ENCODE measurements at places on chromosomes 11 and 22.

DNA sequence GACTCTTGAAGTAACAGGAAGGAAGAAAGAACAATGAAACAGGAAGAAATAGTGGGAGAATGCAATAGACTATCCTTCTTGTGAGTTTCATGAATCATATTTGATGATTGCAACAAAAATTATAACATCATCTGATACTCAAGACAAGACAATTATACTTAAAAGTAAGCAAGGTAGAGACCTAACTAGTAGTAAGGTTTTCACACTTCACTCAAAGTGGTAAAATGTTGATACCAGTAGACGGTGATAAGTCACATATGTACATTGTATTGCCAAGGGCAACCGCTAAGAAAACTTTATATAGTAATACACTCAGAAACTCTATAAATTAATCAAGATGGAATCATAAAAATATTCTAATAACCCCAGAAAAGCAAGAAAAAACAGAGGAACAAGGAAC is 107.8 kb downstream of the CYP2R1 start:
- no peak for DNase-seq

DNA sequence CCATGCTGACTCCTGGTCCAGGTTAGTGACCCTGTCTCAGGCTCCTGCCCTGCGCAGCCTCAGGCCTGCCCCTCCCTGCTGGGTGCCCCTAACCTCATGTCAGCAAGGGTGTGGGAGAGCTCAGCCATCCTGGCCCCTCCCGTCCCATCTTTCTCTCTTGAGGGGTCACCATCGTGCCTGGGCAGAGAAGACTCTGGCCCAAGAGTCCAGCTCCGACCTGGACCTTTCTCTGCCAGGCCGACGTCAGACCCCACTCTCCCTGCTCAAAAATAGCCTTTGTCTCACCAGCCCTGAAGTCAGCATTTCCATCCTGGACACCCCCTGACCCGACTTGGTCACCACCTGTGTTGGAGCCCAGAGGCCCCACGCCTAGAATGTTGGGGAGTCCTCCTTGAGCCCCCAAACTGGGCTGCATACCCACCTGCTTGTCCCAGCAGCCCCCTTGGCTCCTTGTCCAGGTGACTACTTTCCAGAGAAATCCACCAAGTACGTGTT is 4.9 kb downstream of the SCGB1C1 start:
- no peak for DNase-seq

DNA sequence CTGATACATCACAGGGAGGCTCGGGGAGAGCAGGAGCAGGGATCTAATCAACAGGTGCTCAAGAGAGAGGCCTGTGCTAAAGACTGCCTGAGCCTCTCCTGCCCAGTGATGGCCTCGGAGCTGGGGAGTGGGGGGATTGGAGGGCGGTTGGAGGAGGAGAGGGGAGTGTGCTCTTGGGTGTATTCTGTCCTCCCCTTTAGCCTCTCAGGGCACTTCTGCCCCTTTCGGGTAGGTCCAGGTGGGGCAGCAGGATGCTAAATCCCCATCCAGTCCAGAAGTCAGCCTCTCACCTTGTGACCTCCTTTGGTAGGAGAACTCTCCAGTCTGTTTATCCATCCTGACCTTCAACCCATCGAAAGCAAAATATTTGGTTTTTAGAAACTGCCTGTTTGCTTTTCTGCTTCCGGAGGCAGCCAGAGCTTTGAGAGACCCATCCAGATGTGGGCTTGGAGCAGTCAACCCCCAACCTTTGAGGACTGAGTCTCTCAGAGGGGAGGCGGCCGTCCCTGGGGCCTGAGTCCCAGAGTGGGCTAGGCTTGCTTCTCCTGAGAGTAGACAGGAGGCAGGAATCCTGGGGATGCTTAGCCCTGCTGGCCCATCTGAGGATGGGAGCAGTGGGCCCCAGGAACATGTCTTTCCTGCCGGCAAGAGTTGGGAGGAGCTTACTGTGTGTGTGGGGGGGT is 105.2 kb upstream of the SYT13 start:
- no peak for DNase-seq

DNA sequence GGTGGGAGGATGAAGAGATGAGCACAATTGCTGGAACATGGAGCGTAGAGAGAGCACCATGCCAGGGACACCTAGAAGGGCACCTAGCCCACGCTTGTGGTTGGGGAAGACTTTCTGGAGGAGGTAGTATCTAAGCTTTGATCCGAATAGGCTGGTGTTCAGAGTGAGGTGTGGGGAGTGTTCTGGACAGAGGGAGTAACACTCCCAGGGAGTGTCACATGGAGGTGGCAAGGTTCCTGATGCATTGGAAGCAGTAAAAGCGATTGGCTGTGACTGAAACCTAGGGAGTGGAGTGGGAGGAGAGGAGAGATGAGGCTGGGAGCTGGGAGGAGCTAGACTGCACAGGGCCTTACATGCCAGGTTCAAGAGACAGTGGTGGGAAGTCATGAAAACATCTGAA is 188.0 kb upstream of the NCAM1 start:
- DNase-seq, result no peak

DNA sequence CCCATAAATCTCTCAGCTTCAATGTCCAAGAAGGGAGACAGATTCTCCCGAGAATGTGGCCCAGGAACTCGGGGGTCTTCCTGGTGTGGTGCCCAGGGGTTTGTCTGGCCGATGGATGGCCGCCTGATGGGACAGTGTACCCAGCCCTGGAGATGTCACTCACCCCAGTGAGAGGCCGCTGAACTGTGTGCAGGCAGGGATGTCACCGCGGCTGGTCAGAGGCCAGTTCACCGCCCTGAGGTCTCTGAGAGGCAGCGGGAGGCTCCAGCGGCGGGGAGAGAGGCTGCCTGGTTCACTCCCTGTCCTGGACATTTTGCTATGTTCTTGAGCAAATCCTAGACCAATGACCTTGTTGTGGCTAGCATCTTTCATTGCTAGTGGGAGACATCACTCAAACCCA is 1349.5 kb downstream of the BRD1 start:
- no peak for DNase-seq

GRCh38 chr11:1619449-1619848 is 2.5 kb downstream of the KRTAP5-4 start:
- peak; percentile 60 for DNase-seq

- no peak for DNase-seq
Observed at GRCh38 chr22:47990481-47990880, 1228.0 kb downstream of the TBC1D22A start.

- DNase-seq, result no peak
Observed at GRCh38 chr11:23974601-23975000, 522.3 kb upstream of the LUZP2 start.

DNA sequence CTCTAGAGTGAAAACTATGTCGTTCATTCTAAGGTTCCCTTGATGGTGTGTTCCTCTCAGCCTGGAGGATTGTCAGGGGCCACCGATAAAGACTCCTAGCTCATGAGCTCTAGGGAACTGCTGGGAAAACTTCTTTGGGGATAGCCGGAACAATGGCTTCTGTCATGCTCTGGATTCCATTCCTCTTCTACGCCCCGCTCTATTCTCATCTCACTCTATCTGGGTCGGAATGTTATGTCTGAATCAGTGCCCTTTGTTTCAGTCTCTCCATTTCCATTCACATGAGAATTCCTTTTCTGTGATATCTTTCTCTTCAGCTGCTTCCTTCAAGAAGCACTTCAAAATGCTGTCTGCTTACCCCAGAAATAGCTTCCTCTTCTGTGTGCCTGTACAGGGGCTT is 16.9 kb upstream of the SLCO2B1 start:
- no peak for DNase-seq

- DNase-seq, result no peak
Observed at GRCh38 chr22:48357196-48357595, 1470.5 kb downstream of the BRD1 start.

GRCh38 chr11:117009905-117010605 is 88.2 kb downstream of the SIK3 start:
- no peak for DNase-seq

GRCh38 chr11:120335556-120335907 is 681 bp upstream of the ARHGEF12 start:
- DNase-seq, result no peak

DNA sequence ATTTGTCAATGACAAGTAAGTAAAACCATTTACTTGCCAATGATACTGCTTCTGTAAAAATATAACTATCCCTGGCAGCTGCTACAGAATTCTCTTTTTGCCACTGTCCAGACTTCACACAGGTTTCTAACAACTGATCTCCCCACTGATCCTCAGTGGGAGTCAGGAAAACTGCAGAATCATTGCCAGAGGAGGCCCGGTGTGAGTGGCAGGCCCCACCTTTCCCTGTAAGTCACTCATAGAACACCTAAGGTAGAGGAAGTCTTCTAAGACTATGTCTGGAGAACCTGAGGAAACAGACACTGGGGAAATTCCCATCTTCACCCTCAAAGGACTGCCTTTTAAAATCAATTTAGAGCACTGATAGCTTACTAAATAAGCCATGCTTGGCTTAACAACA is 66.3 kb downstream of the ZC3H12C start:
- no peak for DNase-seq

DNA sequence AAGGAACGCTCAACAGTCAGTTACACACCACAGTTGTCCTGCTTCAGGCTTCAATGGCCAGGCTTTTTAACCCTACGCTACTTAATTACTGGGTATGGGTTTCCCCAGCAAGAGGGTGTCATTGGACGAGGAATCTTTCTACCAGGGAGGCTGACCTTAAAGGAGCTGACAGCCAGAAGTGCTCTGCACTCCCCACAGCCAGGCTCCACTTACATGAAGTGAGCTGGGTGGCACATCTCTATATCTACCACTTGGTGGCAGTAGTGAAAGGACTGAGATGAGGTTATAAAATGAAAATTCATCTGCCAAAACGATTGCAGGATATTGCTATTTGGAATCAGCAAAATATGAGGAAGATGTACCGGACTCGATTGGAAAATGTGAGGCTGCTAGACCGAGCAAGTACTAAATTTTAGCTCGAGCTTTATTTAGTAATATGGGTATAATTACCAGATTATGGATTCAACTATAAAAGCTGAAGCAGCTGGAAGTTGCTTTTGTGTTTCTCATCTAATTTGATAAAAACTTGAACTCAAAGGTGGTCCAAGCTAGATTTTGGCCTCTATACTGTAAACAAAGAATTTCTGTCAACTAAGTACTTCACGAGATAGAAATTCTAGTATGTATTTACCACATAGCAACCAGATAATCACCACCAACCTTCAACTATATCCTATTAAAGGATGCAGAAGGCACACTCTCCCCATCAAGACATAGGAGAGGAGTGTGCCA is 53.9 kb upstream of the CEP126 start:
- peak; percentile 24 for DNase-seq

DNA sequence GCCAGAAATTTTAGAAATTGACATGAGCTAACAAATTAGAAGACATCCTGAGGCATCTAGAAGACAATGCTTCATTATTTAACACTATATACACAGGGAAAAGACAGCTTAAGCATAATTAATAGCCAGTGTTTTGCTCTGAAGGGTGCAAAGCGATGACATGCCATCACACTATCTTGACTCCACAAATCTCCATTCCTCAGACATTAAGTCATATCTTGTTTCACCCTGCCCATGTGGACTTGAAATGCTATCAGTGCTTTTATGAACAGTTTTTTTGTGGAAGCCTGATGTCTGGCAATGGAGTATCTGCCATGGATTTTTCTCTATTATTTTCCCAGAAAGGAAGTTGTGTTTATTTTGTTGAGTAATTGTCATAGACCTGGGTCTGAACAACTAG is 2.3 kb downstream of the CARD18 start:
- DNase-seq, result no peak

Data from CD4-positive, alpha-beta memory T cell (primary cell).